ENCODE measurements at places on chromosomes 13 and 19.
A peak's percentile ranks its signal among the peaks of the same experiment; 100 is the strongest.

GRCh38 chr13:27971236-27971645 is 2.1 kb upstream of the CDX2 start:
- no peak for DNase-seq

- no peak for DNase-seq
Observed at GRCh38 chr13:20407759-20408158, 117.9 kb downstream of the CRYL1 start.

DNA sequence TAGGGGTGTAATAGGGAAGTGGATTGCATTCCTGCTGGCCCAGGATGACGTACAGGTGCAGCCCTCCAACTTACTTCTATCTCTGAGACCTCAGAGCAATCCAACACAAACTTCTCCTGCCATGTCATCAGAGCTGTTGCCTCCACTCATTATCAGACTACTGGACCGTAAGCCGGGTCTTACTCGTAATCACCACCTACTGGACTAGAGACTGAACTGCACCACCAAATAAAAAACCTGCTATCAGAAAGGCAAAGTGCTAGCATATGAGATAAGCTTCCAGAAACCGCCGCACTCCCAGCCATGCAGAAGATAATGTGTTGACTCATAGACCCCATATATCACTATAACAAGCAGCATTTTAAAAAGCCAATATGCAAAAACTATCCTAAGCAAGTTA is 102.0 kb downstream of the SLITRK1 start:
- peak; percentile 10 for DNase-seq

GRCh38 chr19:15280048-15280725 is 47.9 kb upstream of the EPHX3 start:
- DNase-seq = no peak

GRCh38 chr13:112574834-112575613 is 12.9 kb downstream of the TUBGCP3 start:
- no peak for DNase-seq

DNA sequence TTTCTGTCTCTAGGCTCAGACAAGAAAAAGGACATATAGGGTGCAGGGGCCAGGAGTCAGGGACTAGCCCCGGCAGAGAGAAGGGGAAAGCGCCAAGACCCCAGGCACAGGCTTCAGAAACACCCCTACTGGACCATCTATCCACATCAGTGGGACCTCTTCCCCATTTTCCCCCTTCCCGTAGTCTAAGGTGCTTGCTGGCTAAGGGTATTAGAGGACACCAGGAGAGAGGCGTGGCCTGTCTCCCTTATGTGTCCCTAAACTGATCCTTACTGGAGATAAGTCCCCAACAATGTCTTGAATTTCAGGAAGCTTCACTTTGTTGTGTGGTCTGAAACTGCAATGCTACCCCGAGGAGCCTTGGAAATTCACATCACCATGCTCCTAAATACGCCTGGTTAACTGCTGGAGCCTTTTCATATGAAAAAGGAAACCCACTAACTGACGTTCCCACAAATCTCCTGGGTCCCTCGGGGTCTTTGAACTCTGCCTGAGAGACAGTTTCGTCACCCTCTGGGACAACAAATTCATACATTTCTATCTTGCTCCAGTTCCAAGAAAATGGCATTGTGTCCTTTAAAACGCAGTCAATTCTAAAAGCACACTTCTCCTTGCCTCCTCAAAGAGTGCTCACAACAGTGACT is 197.7 kb downstream of the COL4A1 start:
- no peak for DNase-seq

GRCh38 chr13:20412691-20413355 is 112.8 kb downstream of the CRYL1 start:
- peak; percentile 34 for DNase-seq

- DNase-seq = no peak
Observed at GRCh38 chr13:112933649-112934048, 35.4 kb upstream of the MCF2L start.
